LoVo (cell line): ENCODE measurements at places on chromosomes 7 and 10.

- no peak for DNase-seq
These were observed 73.7 kb downstream of the INSIG1 start for GRCh38 chr7:155371331-155371883.

DNA sequence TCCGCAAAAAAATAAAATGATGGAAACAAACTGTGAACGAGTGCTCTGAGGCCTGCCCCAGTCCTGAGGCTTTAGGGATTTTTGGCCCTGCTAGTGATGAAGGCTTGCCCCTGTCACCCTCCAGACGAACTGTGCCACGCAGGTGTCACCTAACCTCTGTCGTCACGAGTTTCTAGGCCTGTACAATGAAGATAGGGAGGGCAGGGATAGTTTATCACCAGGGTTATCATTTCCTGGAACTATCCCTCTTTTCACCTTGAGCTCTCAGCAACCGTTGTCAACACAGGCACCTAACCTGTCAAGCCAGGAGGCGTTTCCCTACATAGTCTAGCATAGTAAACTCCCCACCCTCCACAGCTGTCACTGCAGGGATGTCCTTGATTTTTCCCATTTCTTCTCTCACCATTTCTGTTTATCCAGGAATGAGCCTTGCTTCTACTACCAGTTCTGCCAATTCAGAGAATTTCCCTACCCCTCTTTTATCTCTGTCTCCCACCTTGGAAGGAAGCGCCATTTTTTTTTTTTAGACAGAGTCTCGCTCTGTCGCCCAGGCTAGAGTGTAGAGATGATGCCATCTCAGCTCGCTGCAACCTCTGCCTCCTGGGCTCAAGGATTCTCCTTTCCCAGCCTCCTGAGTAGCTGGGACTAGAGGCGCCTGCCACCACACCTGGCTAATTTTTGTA lies 2.2 kb upstream of the ACHE start:
- no peak for DNase-seq

DNA sequence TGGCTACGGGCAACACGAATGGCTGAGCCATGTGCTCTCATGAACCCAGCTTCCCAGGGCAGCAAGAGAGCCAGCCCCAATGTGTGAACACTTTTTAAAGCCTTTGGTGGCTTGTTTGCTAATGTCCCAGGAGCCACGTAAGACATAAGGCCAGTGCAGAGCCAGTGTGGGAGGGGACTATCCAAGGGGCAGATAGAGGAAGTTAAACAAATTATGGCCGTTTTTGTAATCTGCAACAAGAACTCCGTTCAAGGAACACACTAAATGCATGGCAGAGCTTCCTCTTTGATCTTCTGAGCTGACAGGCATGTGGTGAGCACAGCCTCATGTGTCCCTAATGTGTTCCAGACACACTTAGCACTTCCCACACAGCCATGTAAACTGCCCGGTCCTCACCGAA lies 133.3 kb downstream of the TEX36 start:
- DNase-seq = no peak

- no peak for DNase-seq
These were observed 126.0 kb upstream of the ANKRD1 start for GRCh38 chr10:91046869-91047268.

GRCh38 chr7:78326189-78326588 lies 527.6 kb downstream of the PHTF2 start:
- no peak for DNase-seq

- no peak for DNase-seq
These were observed 98.7 kb upstream of the SEMA3D start for GRCh38 chr7:85285527-85285926.

DNA sequence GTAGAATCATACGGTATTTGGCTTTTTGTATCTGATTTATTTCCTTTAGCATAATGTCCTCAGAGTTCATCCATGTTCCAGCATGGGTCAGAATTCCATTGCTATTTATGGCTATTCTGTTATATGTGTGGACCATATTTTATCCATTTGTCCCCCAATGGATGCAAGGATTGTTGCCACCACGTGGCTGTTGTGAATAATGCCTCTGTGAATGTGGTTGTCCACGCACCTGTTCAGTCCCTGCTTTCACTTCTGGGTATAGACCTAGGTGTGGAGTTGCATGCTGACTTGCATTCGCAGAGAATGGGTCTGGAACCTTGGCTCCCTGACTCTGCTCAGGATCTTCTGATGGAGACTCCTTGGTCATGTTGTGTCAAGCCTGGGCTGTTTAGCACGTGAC lies 199.9 kb downstream of the CAMK1D start:
- no peak for DNase-seq

DNA sequence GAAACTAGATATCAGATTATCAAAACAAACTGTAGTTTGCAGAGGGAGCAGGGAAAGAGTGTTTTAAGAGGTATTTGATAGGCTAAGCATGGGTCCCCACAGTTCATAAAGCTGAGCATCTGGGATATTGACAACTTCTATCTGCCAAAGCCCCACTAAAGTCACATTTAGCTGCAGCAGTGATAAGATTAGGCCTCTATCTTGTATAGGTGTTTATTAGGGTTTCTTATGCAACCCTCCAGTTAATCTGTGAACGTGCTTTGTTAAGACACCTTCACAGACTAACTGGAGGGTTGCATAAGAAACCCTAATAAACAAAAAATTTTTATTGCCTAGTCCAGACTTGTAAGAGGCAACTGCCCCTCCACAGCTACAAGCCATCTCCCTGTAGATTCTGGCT lies 78.0 kb downstream of the CYP51A1 start:
- no peak for DNase-seq

DNA sequence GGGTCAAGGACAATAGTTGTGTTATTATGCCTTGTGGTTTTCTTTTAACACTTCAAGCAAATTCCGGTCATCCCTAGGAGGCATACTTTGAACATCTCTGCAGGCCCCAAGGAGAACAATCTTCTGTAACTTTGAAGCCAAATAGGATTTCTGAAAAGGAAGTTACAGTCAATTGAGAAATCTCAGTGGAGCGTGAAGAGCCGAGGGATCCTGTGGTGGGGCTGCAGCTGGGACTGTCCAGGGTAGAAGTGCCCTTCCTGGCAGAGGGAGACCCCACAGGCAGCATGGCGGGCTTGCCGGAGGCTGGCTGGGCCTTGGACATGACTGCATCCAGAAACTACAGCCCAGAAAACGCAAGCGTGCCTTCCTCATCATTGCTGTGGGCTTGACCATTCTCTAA lies 179.7 kb downstream of the PTPN20 start:
- DNase-seq = no peak

DNA sequence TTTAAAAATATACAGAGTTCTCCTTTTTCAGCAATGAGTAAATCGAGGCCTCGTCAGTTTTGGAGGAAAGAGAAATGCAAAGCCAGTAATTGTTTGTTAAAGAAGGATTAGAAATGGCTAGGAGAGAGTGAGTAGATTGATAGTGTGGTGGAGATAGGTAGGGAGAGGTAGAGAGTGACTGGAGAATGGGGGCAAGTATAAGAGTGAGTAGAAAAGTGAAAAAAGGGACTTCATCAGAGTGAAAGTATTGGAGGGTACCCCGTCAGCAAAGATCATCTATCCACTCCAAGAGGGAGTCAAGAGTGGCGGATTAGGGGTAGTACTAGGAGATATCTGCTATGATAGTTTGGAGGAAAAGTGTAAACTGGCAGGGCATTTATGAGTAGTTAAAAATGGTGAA lies 9.2 kb upstream of the ANKRD2 start:
- no peak for DNase-seq

GRCh38 chr7:119132436-119132835 lies 907.9 kb downstream of the ANKRD7 start:
- no peak for DNase-seq

GRCh38 chr7:1004018-1004852 lies 21.3 kb downstream of the CYP2W1 start:
- no peak for DNase-seq

- no peak for DNase-seq
These were observed 56.5 kb upstream of the SP4 start for GRCh38 chr7:21371360-21371759.

- no peak for DNase-seq
These were observed 580.9 kb downstream of the GLRX3 start for GRCh38 chr10:130717083-130717482.

- no peak for DNase-seq
These were observed 45.3 kb upstream of the EGR2 start for GRCh38 chr10:62861507-62861906.

DNA sequence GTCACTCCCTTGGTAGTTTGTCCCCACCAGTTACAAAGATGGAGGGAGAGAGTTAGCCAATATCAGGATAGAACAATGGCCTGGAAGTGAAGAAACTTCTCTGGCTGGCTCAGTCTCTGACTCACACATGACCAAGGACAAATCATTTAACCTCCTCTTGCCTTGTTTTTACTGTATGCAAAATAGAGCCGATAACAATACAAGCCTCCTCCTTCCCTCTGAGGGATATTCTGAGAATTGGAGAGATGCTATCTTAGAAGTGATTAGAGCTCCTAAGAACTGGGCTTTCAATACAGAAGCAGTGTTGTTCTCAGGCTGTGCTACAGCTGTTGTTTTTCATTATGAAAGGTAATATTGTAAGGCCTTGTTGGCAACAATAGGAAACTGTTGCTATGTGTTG lies 87.7 kb upstream of the EGR2 start:
- no peak for DNase-seq

GRCh38 chr7:15560968-15561367 lies 847 bp downstream of the AGMO start:
- DNase-seq = no peak

DNA sequence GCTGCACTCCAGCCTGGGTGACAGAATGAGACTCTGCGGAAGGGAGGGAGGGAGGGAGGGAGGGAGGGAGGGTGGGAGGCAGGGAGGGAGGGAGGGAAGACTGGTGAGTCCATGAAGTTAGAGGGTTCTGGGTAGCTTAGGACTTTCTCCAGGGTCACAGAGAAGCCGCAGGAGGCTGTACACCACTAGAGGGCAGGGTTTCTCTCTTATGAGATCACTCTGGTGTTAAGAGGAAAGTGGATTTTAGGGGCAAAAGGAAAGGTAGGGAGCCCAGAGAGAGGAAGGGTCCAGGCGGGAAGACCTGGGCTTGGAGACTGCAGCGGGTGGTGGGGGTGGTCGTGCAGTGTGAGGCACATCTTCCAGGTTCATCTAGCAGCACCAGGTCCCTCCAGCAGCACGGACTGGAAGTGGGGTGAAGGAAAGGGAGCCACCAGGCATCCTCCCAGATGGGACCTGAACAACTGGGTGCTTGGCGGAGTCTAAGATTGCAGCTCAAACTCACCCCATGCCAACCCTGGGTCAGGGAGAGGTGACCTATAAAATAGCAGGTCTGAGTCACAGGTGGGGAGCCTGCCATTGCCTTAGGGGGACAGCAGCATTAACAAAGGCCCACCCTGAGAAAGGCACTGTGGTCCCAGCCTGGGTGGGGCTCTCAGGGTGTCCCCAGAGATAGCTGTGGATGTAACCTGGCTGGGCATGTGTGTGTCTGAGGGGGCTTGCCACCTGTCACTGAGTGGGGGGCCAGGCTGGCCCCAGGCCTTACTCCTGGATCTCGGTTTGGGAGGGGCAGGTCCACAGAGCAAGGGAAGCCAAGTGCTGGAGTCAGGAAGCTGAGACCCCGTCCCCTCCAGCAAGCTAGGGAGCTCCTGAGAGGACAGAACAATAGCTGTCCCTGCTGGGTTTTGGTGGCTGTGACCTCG lies 48.5 kb upstream of the SLC29A3 start:
- peak; percentile 58 for DNase-seq

- DNase-seq = no peak
These were observed 13.2 kb upstream of the PRKCQ start for GRCh38 chr10:6593241-6593671.

GRCh38 chr10:88082391-88082790 lies 219.0 kb downstream of the PTEN start:
- DNase-seq = no peak

GRCh38 chr10:75672111-75672671 lies 240.8 kb downstream of the LRMDA start:
- no peak for DNase-seq

DNA sequence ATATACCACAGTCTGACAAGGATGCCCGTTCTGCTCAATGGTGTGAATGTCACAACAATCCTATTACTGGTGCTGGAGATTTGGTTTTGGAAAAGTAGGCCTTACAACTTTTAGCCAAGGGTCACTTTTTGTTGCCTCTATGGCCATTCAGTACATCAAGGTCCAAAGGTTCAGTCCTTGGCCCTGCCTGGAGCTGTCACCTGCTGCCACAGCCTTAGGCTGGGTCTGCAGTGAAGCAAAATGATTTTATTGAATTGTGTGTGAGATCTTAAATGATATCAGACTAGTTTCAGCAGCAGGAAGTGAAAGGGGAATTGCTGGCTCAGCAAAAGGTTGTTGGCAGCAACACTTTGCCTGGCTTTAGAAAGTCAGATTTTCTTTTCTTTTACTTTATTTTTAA lies 427.6 kb downstream of the THSD7A start:
- DNase-seq = no peak

- DNase-seq = no peak
These were observed 79.9 kb upstream of the ABCB5 start for GRCh38 chr7:20535541-20535940.

DNA sequence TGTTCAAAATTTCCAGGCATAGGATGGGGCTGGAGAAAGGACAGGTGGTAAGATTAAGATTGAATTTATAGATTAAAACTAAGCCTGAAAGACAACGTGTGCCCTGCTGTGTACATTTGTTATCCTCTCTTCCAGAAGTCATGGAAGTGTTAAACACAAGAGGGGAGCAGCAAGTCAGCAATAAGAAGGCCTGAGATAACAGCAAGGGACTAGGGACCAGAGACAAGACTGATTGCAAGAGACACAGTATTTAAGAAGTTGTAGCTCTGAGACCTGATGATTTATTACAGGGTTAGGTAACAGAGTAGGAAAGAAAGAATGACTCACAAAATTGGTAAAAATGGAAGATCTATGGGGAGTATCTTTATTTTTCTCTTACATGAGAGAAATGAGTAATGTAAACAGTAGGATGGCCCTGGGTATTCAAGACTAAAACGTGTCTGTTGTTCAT lies 55.7 kb upstream of the COL1A2 start:
- DNase-seq = no peak

GRCh38 chr10:64537112-64537511 lies 1015.9 kb downstream of the REEP3 start:
- no peak for DNase-seq

- no peak for DNase-seq
These were observed 15.9 kb downstream of the GSTO2 start for GRCh38 chr10:104284846-104285245.
